SW480 (cell line): ENCODE measurements at places on chromosomes 2 and 18.

- DNase-seq = no peak
These were observed 141.4 kb downstream of the BCL11A start for GRCh38 chr2:60412027-60412426.

GRCh38 chr2:218033590-218034496, 31.0 kb upstream of the TNS1 start:
- DNase-seq = no peak

GRCh38 chr2:233300401-233300800, 7.2 kb upstream of the SAG start:
- no peak for DNase-seq

DNA sequence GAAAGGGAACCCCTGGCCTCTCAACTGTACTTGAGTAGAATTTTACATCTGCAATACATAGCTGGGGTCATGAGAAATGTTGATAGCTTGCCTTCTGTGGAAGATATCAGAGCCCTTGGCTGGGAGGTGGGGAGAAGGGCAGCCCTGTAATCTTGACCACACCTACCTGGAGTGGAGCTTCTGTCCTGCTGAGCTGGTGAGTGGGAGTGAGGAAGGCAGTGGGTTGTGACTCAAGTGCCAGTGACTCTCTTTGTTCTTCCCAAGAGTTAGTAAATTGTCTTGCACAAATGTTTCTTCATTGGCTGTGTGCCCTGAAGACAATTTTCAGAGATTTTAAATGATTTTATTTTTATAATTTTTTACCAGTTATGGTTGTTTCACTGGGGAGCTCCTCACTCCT, 277.3 kb downstream of the MBD5 start:
- no peak for DNase-seq

- no peak for DNase-seq
These were observed 22.6 kb upstream of the SCYGR2 start for GRCh38 chr2:227576110-227576509.

DNA sequence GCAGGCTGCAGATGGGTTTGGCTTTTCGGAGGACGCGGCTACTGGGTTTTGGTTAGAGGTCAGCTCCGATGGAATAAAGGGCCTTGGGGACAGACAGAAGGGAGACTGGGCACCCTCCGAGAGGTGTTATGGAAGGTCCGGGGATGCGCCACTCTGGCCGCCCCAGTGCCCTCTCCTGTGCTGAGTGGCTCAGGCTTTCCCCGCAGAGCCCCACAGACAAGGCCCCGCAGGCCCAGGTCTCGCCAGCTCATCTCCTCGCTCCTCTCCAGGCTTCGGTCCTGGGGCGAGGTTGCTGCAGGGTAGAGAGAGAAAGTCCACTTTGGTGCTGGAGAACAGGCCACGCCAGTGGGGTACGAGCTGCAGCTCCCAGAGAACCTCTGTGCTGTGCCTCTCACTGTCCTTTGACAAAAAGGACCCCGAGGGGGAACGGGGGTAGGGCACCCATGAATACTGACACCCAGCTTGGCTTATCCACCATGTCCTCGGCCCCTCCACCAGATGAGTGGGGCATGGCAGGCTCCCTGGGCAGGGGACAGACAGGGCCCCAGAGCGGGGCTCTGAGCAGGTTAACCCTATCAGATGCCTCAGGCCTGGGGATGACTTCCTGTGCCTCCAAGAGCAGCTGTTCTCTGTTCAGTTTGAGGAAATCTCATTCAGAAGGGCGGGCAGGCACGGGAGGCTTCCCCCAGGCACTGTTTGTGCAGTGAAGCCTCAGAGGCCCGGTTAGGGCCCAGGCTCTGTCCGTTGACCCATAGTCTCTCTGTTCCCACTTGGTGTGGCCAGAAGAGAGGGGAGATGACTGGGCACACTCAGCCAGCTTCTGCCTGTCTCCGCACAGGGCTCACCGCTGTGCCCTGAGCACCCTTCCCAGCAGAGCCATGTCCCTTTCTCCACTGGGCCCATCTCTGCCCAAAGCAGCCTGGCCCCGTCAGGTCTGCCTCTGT, 15.7 kb upstream of the CNNM3 start:
- DNase-seq = no peak

DNA sequence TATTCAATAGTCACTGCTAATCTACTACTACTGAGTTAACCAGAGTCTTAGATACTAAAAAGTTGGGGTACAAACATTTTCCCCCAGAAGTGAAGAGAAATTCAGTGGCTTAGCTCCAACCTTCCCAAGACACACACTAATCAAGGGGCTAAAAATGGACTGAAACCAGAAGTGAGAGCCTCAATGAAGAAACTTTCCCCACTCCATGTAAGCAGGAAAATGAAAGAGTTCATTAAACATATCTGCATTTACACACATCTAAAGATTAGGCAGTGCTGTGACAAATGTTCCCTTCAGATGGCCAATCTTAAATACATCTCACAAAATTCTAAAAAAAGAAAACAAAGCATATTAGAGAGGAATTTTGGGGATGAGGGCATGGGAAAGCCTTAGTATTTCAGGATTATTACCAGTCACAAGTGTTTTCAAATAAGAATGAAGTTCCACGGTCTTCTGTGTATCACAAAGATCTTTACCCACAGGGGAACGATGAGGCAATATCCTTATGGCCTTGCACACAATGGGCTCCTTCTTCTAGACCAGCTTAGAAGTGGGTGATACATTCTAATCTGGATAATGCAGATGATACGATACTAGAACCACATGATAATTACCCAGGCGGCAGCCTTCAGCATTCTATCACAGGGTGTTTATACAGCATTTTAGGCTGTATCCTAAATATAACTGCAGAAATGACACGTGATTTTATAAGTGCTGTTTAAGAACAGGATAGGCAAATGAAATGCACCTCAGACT, 17.1 kb downstream of the ANKRD44 start:
- DNase-seq = peak; percentile 43

DNA sequence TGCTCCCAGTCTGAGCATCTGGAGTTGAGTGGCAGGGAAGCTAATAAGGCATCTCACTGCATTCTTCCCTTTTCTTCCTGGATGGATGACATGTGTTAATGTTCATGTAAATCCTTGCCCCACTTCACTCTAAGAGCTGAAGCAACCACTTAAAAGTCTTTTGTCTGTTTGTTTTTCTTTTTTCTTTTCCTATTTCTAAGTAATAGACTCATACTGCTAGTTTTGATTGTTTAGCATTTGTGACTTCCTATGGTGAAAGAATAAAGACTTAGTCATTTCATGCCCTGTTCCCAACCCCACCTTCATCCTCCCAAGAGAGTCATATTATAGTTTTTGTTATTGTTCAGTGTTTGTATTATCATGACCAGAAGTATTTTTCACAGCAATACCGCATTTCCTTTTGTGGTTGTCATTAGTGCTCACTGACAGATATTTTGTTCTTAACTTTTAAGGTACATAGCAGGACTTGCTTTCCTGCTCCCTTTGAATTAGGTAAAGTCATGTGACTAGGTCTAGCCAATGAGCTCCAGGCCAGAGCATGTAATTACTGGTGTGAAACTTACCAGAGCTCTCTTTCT, 18.1 kb upstream of the SPP2 start:
- no peak for DNase-seq

DNA sequence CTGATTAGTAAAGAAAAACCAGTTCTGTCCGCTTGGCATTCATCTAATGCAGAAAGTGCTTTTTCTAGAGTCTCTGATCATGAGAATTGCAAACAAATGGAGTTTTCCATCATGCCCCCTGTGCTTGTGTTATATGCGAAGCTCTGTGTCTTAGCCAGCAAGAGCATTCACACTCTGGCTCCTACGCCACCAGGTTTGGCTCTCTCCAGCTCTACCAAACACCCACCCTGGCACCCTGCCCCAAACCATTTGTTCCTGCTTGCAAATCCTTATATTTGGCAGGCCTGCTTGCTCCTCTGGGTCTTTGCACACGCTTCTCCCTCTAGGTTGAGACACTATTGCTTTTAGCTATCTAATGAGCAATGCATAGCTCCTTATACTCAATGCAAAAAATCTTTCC, 204.1 kb upstream of the CYRIA start:
- no peak for DNase-seq

DNA sequence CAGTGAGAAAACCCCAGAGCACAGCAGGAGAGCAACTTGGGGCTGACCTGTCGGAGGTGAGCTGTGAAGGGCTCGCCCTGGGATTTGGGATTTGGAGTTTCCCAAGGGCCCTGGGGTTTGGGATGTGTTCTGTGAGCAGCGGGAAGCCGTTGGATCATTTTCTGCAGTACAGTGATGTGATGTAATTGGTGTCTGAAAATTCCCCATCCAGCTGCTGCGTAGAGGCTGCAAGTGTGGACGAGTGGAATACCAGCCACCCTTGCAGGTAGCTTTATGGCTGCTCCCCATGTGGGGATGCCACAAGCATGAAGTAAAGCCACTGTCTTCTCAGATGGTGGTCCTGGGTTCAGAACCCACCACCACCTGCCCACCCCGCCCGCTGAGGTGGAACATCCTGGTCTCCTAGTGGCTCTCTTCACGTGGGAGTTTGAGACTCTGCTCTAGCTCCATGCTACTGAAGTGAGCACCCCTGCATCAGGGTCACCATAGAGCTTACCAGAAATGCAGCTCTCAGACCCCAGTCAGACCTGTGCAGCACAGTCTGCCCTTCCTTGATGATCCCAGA, 15.0 kb downstream of the IMPA2 start:
- DNase-seq = no peak

DNA sequence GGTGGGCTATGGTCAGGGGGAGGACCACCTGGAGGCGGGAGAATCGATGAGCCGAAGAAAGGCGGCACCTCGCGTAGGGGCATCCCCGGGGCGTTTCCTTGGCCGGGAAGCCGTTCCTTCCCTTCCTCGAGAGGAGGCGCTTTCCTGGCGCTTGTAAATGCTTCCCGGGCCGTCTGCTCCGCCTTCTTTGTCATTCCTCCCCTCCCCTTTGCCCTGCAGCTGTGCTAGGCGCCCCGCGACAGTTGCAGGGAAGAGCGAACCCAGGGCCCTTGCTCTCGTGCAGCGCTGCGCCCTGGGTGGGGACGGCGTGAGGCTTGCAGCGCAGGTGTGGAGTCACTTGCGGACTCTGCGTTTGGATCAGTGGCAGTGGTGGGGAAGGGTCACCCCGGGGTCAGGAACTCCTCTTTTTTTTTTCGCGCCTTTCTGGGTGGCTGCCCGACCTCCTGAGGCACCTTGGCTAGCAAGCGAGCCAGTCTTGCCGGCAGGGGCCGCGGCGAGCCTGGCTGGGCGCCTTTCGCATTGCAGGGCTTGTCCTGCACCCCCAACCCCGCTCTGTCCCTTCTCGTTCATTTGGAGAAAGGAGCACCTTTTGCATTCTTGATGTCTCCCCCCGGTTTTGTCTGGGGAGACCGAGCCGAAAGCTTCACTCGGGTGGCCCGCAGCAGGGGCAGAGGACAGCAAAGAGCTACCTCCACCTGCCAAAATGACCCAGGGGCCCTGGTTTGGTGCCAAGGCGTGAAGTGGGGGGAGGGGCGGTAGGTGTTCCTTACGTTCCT, 858 bp downstream of the KCNS3 start:
- DNase-seq = peak; percentile 83

DNA sequence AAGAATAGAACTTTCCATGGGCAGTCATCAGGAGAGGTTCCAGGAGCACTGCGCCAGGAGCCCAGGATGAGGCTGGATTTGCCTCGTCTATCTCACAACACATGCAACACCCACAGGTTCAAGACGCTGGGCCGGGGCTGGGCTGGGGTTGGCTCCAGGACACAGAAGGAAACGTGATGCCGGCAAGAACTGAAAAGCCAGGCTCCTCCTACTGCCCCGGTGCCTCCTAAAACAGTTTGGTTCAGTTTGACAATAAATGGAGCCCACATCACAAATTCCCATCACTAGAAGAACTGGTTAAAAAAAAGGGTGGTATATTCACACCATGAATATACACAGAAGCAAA, 75.9 kb downstream of the INHBB start:
- no peak for DNase-seq

DNA sequence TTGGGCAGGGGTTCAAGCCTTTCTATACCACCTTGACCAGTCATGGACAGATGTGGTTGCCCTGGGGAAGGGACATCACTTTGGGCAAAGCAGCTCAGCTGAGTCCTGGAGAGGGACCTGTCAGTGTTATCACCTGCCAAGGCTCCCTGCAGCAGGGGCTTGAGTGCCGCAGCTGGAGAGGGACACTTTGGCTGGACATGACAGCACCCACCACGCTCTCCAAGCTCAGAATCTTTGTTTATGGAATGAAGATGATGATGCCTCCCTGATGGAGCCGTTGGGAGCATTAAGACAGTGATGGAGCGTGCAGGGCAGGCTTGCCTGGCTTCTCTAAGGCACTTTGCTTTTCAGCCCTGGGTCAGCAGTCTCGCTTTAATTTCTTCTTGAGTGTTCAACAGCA, 4.3 kb upstream of the TFCP2L1 start:
- no peak for DNase-seq

GRCh38 chr2:170815311-170815710, 1.4 kb upstream of the GAD1 start:
- no peak for DNase-seq

GRCh38 chr2:20080839-20081415, 29.5 kb upstream of the LAPTM4A start:
- no peak for DNase-seq

DNA sequence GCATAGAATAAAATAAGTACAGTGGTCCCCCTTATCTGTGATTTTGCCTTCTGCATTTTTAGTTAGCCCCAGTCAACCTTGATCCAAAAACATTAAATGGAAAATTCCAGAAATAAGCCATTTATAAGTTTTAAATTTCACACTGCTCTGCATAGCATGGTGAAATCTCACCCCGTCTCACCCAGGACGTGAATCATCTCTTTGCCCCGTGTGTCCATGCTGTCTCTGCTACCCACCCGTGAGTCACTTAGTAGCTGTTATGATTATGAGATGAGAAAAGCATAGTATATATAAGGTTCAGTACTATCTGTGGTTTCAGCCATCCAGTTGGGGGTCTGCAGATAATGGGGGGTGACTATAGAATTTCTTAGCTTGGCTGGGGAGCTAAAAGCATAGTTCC, 67.3 kb downstream of the RHBDD1 start:
- DNase-seq = no peak

GRCh38 chr2:1859671-1860450, 115.5 kb upstream of the PXDN start:
- DNase-seq = no peak
